ENCODE measurements at places on chromosomes 12 and 14. TPM values are rescaled to one million over a fixed set of nuclear protein-coding genes. Genes with fewer than 3 reads are reported as not detected.

DNA sequence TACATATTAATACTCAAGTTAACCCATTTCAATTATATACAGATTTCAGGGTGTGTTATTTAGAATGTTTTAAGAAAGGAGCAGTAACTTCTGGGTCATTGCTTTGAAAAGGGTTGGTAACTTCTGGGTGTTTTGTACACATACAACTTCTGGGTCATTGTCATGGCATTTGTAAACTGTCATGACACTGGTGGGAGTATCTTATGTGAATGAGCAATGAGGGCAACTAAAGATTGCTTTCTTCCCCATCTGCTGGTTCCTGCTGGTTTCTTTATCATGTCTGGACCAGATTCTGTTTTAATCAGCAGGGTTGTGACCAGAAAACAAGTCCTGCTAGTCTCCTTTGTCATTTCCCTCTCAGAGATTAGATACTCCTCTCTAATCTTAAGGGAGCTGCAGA, 713.3 kb downstream of the LRFN5 start:
- H3K27me3 ChIP-seq: no peaks in the 10 kb centered on the region
- no peak overlapping the region for H3K4me3 ChIP-seq

DNA sequence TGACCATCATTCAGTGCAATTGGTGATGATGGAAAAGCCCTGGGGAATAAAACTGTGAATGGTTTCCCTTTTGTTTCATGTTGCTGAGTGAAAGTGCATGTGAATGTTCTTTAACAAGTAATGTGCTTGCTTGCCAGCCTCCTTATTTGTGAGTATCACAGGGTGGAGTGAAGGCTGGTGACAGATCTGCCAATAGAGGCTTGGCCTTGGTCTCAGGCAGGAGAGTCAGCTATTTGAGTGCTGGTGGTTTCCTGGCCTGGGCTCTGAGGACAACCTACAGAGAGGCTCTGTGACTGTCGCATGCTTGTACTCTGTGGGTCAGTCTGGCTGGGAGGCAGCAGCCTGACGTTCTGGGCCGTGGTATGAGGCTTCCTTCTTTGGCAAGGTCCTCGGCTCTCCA, 20.7 kb downstream of the KRT85 start:
- peaks cover 3% of the 10 kb centered on the region for H3K27me3 ChIP-seq
- peaks cover 9% of the 10 kb centered on the region for H3K4me1 ChIP-seq
- no peak for DNase-seq
- no peak overlapping the region for H3K27ac ChIP-seq

- H3K27ac ChIP-seq: no peak overlapping the region
- no peak overlapping the region for H3K4me3 ChIP-seq
- H3K27me3 ChIP-seq: no peaks in the 10 kb centered on the region
- H3K4me1 ChIP-seq: peaks cover 20% of the 10 kb centered on the region
Measured at GRCh38 chr12:116958402-116959197, 47.9 kb downstream of the FBXW8 start.

DNA sequence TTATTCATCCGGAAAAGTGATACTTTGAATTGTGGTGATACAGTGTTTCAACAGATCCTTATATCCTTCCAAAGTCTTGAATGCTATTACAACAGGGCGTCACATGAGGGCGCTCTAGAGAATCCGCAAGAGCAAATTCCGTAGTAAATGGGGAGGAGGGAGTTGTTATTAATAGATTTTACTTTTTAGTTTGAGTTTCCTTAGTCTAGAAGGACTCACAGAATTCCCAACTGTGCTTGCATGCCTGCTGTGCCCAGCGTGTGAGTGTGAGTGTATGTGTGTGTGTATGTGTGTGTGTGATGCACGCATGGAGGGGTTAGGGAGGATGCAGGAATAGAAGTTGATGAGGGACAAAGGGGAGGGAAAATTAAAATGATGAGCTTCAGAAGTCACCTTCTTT, 375.3 kb downstream of the C12orf75 start:
- no peaks in the 10 kb centered on the region for H3K4me1 ChIP-seq
- no peaks in the 10 kb centered on the region for H3K36me3 ChIP-seq
- no peak overlapping the region for H3K27ac ChIP-seq
- H3K27me3 ChIP-seq: peaks cover 8% of the 10 kb centered on the region

DNA sequence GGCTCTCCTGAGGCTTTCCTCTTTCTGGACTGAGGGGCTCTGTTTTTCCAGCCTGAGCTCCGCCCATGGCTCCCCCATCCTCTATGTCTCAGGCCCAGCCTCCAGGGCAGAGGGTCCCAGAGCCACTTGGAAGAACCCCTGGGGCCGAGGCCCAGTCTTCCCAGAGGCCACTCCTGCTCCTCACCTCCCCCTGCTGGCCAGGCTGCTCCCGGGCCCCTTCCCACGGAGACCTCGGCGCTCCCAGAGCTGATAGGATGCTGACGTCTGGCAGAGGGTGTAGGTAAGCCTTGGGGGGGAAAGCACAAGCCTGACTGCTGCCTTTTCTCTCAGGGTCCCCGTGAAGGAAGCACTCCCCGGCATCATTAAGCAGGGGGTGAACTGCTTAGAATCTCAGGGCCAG, 51.4 kb downstream of the ERH start:
- no peak overlapping the region for H3K4me3 ChIP-seq
- H3K36me3 ChIP-seq: no peaks in the 10 kb centered on the region
- DNase-seq: no peak
- no peaks in the 10 kb centered on the region for H3K27me3 ChIP-seq

The TBX3 gene
- total RNA-seq: not detected

The LRTM2 gene
- total RNA-seq: not detected

GRCh38 chr14:69880044-69880487, 850 bp downstream of the SMOC1 start:
- no peak overlapping the region for H3K4me3 ChIP-seq
- no peak for DNase-seq
- H3K36me3 ChIP-seq: no peaks in the 10 kb centered on the region
- H3K27ac ChIP-seq: no peak overlapping the region
- peaks cover 4% of the 10 kb centered on the region for H3K4me1 ChIP-seq
- peaks cover 65% of the 10 kb centered on the region for H3K27me3 ChIP-seq

DNA sequence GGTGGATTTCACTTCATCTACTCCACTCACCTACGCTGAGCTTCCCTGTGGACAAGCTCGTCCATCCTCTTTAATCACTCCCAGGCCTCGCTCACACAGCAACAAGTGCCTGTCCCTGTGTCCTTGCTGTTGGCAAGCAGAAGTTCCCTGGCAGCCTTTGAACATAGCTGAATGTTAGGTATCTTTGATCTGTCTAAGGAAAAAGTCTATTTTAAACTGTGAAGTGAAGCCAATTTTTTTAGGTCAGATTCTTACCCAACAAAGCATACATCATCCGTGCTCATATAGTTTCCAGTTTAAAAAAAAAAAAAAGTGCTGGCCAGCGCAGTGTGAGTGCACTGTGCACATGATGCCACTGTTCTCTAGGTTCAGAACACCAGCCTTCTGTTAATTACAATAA, 36.3 kb downstream of the PPP2R5C start:
- no peak overlapping the region for H3K4me3 ChIP-seq
- peaks cover 10% of the 10 kb centered on the region for H3K36me3 ChIP-seq
- DNase-seq: no peak
- no peaks in the 10 kb centered on the region for H3K27me3 ChIP-seq

The TESPA1 gene
- total RNA-seq: 92.6 TPM

DNA sequence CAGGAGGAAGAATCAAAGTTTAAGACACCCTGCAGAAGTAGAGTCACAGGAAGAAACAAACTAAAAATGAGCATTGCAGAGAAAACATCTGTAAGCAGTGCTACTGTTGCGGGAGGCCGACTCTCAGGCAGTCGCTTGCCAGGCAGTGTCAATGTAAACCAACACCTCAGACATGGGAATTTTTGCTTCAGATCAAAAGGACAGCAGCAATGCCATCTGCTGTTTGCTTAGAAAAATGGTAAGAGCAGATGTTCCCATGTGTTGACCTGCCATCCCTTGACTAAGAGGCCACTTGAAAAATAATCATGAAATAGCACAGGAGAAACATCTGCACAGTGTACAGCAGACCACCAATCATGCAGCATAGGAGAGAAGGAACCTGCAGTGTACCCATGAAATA, 196.6 kb downstream of the SLC25A21 start:
- no peaks in the 10 kb centered on the region for H3K4me1 ChIP-seq
- H3K27me3 ChIP-seq: peaks cover 3% of the 10 kb centered on the region
- no peak overlapping the region for H3K4me3 ChIP-seq
- no peaks in the 10 kb centered on the region for H3K36me3 ChIP-seq
- no peak overlapping the region for H3K27ac ChIP-seq
- no peak for DNase-seq

GRCh38 chr12:6641131-6641530, 5.4 kb upstream of the LPAR5 start:
- H3K36me3 ChIP-seq: peaks cover 20% of the 10 kb centered on the region
- peaks cover 8% of the 10 kb centered on the region for H3K4me1 ChIP-seq

Measured in activated naive CD8-positive, alpha-beta T cell treated with anti-CD3 and anti-CD28 coated beads for 36 hours (primary cell).